Left colon (tissue), 2 donors: ENCODE measurements at places on chromosomes 7 and 10. TPM values are rescaled to one million over a fixed set of nuclear protein-coding genes. Genes with fewer than 3 reads are reported as not detected.

Gene C10orf120
- not detected for total RNA-seq

Gene PTPRN2
- 40.7 TPM for total RNA-seq

DNA sequence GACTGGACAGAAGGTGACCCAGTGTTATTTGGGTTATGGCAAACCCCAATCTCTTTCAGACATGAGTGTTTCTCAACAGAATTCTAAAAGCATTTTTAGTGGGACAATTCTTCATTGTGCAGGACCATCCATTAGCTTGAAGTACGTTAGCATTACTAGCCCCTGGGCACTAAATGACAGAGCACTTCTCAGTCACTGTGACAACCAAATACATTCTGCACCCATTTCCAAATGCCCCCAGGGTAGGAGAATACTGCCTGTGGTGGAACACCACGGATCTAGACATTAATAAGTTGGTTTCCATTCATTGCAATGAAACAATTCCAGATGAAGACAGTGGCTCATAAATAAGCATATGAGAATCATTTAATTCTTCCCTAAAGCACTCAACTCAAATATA is 102.4 kb upstream of the FRMD4A start:
- no peak for DNase-seq

Gene NKX6-2
- total RNA-seq: not detected

Gene LDB3
- 0.31 TPM for total RNA-seq

GRCh38 chr7:117041822-117042221 is 88.5 kb downstream of the ST7 start:
- no peak for DNase-seq

Gene PAPOLB
- 0.11 TPM for total RNA-seq

Gene LRRD1
- 0.18 TPM for total RNA-seq

GRCh38 chr10:44760513-44760912 is 150.6 kb upstream of the TMEM72 start:
- DNase-seq: no peak

- DNase-seq: no peak
Measured at GRCh38 chr7:71787513-71787912, 624.6 kb downstream of the CALN1 start.

DNA sequence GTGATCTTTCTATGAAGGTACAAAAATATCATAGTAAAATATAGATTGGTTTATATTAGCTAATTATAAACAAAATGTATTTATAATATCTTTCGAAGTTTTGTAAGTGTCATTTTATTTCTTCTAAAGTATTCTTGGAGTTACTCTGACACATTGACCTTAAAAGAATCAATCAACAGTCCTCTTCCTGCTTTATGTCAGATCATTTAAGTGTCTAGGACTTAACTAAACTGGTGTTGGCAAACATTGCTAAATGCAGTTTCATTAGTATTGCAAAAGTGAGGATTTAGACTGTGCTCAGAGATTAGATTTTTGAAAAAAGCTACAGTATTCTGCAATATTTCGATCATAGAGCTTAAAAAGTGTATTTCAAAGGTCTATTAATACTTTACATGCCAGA is 10.3 kb downstream of the GLCCI1 start:
- no peak for DNase-seq

DNA sequence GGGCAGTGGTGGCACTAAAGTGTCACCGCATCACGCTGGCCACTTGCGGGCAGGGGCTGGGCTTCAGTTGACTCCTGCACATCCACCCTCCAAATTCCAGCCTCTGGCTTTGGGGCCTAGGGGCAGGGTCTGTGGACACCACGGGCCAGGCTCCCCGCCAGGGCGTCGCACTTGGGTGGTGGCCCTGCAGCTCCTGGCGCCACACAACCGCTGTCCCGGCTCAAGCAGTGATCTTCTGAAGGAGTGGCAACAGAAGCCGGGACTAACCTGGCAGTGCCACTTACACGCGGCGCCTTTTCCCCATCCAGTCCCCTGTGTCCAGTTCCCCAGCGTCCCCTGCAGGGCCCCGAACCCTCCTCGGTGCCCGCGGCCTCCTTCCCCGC is 134.3 kb upstream of the ZNF92 start:
- no peak for DNase-seq

DNA sequence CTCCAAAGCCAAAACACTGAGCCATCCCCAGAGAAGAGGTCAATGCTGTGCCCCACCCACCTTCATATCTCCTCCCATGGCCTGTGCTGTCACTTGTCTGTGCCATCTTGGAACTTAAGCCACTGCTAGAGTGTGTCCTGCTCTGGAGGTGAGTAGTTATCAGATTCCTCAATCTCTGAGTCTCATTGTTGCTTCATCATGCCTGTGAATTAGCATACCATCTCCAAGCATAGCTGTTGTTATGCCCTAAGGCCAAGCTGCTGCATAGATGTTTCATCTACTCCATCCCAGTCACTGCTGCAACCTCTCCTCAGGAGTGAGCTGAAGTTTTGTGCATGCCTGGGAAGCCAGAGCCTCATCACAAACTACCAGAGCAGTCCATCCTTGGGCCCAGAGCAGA is 349.0 kb downstream of the ZWINT start:
- DNase-seq: no peak

Gene SORCS1
- 2.7 TPM for total RNA-seq
